NCI-H82 (cell line): ENCODE measurements at places on chromosomes 11 and 22.

- peak; percentile 38 for DNase-seq
Observed at GRCh38 chr22:22684580-22685561, 40.5 kb downstream of the GGTLC2 start.

- DNase-seq = no peak
Observed at GRCh38 chr22:21043860-21044535, 1.7 kb upstream of the LRRC74B start.

GRCh38 chr11:115525531-115526006 lies 21.4 kb upstream of the CADM1 start:
- DNase-seq = no peak

GRCh38 chr11:126927623-126928022 lies 72.9 kb downstream of the KIRREL3 start:
- no peak for DNase-seq

DNA sequence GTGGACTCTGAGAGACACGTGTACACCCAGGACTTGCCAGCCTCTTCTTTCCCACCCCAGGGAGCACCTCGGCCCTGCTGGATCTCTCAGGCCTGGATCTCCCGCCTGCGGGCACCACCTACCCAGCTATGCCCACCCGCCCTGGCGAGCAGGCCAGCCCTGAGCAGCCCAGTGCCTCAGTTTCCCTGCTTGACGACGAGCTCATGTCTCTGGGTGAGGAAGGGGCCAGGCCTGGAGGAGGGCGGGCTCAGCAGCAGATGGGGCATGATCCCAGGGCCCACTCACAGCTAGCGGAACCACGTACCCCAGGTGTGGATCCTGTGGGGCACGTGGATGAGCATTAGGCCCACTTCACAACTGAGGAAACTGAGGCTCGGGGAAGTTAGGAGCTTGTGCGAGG lies 13.7 kb upstream of the SH3BP1 start:
- DNase-seq = no peak
